Effector memory CD4-positive, alpha-beta T cell (primary cell): ENCODE measurements at places on chromosomes 7 and 10.

DNA sequence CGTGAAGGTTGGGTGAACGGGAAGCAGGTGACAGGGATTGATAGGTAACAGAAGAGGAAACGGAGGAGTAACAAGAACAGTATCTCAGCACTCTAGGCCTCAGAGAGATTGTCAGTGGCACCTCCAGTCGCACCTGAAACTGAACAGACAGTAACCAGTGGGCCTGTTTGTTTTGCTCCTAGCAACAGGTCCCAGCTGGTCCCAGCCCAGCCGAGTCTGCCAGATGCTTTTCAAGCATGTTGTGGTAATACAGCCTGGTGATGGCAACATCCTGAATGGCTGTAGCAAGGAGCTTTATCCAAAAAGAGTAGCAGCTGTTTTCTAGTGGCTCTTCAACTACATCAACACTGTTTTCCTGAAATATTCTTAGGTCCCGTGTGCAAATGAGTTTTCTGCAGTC, 4.7 kb downstream of the CACNB2 start:
- no peaks in the 10 kb centered on the region for H3K27me3 ChIP-seq
- no peaks in the 10 kb centered on the region for H3K4me1 ChIP-seq
- H3K36me3 ChIP-seq = no peaks in the 10 kb centered on the region
- H3K4me3 ChIP-seq = no peak overlapping the region
- H3K27ac ChIP-seq = no peak overlapping the region
- DNase-seq = no peak

DNA sequence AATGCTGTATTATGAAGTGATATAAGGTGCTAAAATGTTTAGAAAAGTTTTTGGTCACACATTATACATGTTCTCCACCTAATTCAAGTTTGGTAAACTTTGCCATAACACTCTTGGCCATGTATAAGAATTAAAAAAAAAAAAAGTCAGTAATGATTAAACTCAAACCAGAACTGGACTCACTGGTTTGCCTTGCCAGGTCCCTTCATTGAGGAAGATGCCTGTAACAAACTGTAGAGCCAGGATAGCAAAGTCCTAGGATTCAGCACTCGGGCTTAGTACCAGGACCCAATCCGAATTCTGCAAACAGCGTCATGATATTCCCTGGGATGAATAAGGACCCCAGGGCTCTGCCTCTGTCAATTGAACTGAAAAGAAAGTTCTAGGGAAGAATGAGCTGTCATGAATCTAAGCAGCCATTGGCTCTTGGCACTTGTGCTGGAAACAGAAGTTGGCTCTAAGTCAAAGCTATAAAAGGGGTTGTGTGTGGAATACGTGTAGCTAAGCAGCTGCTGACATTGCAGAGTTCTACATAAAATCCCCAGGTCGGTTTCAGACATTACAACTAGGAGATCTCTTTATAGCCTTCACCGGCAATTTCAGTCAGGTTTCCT, 216.9 kb downstream of the C7orf25 start:
- H3K27me3 ChIP-seq = no peaks in the 10 kb centered on the region
- H3K27ac ChIP-seq = no peak overlapping the region
- no peaks in the 10 kb centered on the region for H3K36me3 ChIP-seq

GRCh38 chr7:45098983-45099839, 10.4 kb upstream of the NACAD start:
- H3K4me3 ChIP-seq = no peak overlapping the region
- H3K36me3 ChIP-seq = peaks cover 53% of the 10 kb centered on the region
- H3K27me3 ChIP-seq = no peaks in the 10 kb centered on the region
- no peaks in the 10 kb centered on the region for H3K4me1 ChIP-seq
- no peak for DNase-seq
- no peak overlapping the region for H3K27ac ChIP-seq

DNA sequence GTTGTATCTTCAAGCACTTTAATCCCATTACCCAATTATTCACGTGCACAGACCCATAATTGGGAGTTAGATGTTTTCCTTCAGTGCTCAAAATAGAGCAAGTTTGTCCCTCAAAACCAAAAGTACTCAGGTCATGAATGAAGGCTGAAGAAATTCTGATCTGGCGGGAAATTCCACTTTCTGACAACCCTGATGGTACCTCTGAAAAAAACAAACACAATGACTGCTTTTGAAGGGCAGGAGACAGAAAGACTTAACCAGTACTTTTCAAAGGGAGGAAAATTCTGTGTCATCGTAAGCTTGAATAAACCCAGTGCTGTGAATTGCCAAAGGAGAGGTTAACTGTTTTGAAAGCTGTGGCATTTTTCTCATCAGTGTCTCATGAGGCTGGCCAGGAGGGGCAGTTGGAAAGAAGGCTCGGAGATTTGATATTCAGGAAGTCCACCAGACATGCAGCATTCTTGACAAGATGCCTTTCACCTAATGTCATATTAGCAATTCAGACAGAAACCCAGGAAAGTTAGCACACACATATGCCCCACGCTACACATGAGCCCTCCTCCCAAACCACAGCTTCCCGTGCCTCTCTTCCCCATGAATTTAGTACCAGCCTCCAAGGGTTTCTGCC, 347.0 kb downstream of the KCNMA1 start:
- no peaks in the 10 kb centered on the region for H3K36me3 ChIP-seq
- DNase-seq = no peak
- no peak overlapping the region for H3K27ac ChIP-seq
- H3K27me3 ChIP-seq = no peaks in the 10 kb centered on the region
- H3K4me1 ChIP-seq = no peaks in the 10 kb centered on the region

GRCh38 chr7:90474284-90475210, 5.1 kb downstream of the PTTG1IP2 start:
- H3K4me3 ChIP-seq = no peak overlapping the region
- no peaks in the 10 kb centered on the region for H3K4me1 ChIP-seq
- no peaks in the 10 kb centered on the region for H3K27me3 ChIP-seq
- no peaks in the 10 kb centered on the region for H3K36me3 ChIP-seq
- DNase-seq = no peak

- no peaks in the 10 kb centered on the region for H3K4me1 ChIP-seq
- H3K27ac ChIP-seq = no peak overlapping the region
- H3K36me3 ChIP-seq = no peaks in the 10 kb centered on the region
- no peak for DNase-seq
Observed at GRCh38 chr7:80210400-80210799, 75.8 kb downstream of the GNAI1 start.

- DNase-seq = no peak
- no peaks in the 10 kb centered on the region for H3K36me3 ChIP-seq
- peaks cover 2% of the 10 kb centered on the region for H3K27me3 ChIP-seq
- H3K4me3 ChIP-seq = no peak overlapping the region
- no peak overlapping the region for H3K27ac ChIP-seq
Observed at GRCh38 chr7:144038887-144039286, 9.9 kb upstream of the OR2A5 start.

GRCh38 chr7:80600046-80600445, 38.4 kb upstream of the CD36 start:
- H3K36me3 ChIP-seq = no peaks in the 10 kb centered on the region
- H3K27ac ChIP-seq = no peak overlapping the region
- H3K4me1 ChIP-seq = no peaks in the 10 kb centered on the region
- H3K27me3 ChIP-seq = no peaks in the 10 kb centered on the region
- no peak for DNase-seq

GRCh38 chr7:106347229-106347833, 62.5 kb upstream of the NAMPT start:
- H3K27me3 ChIP-seq = no peaks in the 10 kb centered on the region
- no peak overlapping the region for H3K27ac ChIP-seq
- H3K4me3 ChIP-seq = no peak overlapping the region
- no peak for DNase-seq

- H3K4me1 ChIP-seq = peaks cover 4% of the 10 kb centered on the region
- H3K27me3 ChIP-seq = no peaks in the 10 kb centered on the region
- H3K4me3 ChIP-seq = no peak overlapping the region
- H3K36me3 ChIP-seq = peaks cover 5% of the 10 kb centered on the region
- no peak overlapping the region for H3K27ac ChIP-seq
Observed at GRCh38 chr7:134676743-134677142, 30.1 kb downstream of the BPGM start.

GRCh38 chr10:46294641-46295220, 7.9 kb downstream of the ANTXRL start:
- DNase-seq = no peak
- H3K27ac ChIP-seq = no peak overlapping the region
- no peaks in the 10 kb centered on the region for H3K36me3 ChIP-seq
- H3K27me3 ChIP-seq = no peaks in the 10 kb centered on the region
- H3K4me1 ChIP-seq = peaks cover 17% of the 10 kb centered on the region

- H3K4me1 ChIP-seq = no peaks in the 10 kb centered on the region
- no peak overlapping the region for H3K27ac ChIP-seq
- no peak overlapping the region for H3K4me3 ChIP-seq
- DNase-seq = no peak
- H3K36me3 ChIP-seq = no peaks in the 10 kb centered on the region
Observed at GRCh38 chr7:73612598-73613269, 11.6 kb downstream of the MLXIPL start.

GRCh38 chr7:44995555-44996493, 4.2 kb upstream of the CCM2 start:
- no peaks in the 10 kb centered on the region for H3K27me3 ChIP-seq
- peak; percentile 47 for DNase-seq
- H3K4me1 ChIP-seq = peaks cover 22% of the 10 kb centered on the region
- H3K4me3 ChIP-seq = no peak overlapping the region
- peak overlapping the region; percentile 55 for H3K27ac ChIP-seq

DNA sequence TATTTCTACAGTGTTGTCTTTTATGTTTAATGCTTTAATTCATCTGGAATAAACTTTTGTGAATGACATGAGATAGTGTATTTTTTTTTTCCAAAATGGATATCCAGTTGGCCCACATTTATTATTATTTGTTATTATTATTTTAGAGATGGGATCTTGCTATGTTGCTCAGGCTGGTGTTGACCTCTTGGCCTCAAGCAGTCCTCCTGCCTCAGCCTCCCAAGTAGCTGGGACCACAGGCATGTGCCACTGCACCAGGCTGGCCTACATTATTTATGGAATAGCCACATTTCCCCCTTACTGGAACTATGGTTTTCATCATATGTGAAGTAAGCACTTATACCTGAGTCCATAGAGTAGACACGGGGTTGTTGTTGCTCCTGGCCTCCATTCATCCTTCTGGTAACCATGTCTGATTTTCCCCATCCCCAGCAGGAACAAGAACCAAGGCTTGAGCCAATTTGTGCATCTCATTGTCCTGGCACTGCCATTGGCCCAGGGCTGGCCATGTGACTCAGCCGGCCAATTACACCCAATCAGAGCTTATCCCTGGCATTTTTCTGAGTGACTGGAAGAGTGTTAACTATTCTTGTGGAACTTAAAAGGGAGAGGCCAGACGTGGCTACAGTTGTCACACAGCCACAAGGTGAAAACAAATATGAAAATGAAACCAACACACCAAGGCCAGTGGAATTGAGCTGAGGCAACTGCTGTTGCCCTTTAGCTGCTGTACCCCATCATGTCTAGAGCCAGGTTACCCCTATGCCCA, 23.1 kb downstream of the PRF1 start:
- DNase-seq = no peak
- H3K4me1 ChIP-seq = peaks cover 37% of the 10 kb centered on the region
- H3K36me3 ChIP-seq = no peaks in the 10 kb centered on the region

DNA sequence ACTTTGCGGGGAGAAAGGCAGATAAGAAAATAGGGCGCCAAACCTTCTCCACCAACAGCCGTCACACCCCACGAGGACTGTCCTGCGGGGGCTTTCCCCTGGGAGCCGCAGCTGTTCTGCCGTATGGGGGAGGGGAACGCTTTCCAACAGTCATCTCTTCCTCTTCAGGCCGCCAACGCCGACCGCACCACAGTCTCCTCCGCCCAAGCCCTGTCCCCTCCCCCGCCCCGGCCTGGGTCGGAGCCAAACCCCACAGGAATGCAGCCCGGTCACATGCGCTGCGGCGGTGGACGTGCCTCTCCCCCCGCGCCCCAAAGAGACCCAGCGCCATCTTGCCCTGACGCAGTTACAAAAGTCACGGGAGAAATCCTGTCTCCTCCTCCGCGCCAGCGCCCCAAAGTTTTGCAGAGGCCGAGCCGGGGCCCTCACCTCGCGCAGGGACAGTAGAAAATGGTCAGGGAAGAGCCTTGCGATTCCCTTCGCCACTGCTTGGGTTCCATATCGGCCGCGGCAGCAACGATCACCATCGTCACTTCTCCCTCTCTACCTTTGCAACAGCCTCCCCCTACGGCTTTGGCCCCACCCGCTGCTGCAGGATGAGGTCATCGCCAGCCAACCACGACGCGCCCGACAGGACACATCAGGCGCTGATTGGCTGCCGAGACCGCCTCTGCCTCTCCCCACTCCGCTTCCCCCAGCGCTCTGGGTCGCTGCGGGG, 1.3 kb upstream of the KMT2E start:
- no peaks in the 10 kb centered on the region for H3K27me3 ChIP-seq
- peaks cover 10% of the 10 kb centered on the region for H3K4me1 ChIP-seq
- DNase-seq = peak; percentile 100
- no peaks in the 10 kb centered on the region for H3K36me3 ChIP-seq
- peak overlapping the region; percentile 100 for H3K27ac ChIP-seq
- H3K4me3 ChIP-seq = peak overlapping the region; percentile 99

GRCh38 chr10:32189400-32190084, 133.3 kb upstream of the KIF5B start:
- H3K4me3 ChIP-seq = no peak overlapping the region
- no peaks in the 10 kb centered on the region for H3K36me3 ChIP-seq
- H3K27me3 ChIP-seq = no peaks in the 10 kb centered on the region
- DNase-seq = no peak

DNA sequence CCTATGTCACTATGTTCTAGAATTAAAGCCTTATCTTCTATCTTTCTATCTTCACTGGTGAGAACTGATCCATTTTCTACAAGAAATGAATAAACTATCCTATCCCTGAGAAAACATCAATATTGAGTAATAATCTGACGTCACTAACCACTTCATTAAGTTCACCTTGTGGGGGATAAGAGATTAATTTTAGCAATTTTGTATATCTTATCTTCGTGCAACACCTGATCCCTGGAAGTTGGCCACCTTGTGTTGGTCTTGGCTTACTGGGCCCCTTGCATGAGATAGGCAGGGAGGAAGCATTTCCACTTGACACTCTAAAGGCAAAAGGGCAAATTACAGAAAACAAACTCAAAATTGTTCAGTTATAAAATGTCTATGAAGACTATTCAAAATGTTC, 20.1 kb upstream of the OR6B1 start:
- H3K4me1 ChIP-seq = no peaks in the 10 kb centered on the region
- H3K27ac ChIP-seq = no peak overlapping the region

GRCh38 chr10:118007773-118008172, 39.0 kb downstream of the RAB11FIP2 start:
- no peaks in the 10 kb centered on the region for H3K4me1 ChIP-seq
- H3K27me3 ChIP-seq = no peaks in the 10 kb centered on the region
- H3K27ac ChIP-seq = no peak overlapping the region
- peaks cover 28% of the 10 kb centered on the region for H3K36me3 ChIP-seq

GRCh38 chr7:89926701-89927100, 227.6 kb upstream of the STEAP1 start:
- no peak overlapping the region for H3K4me3 ChIP-seq
- no peaks in the 10 kb centered on the region for H3K36me3 ChIP-seq
- no peaks in the 10 kb centered on the region for H3K4me1 ChIP-seq
- H3K27ac ChIP-seq = no peak overlapping the region
